HT1080 (cell line): ENCODE measurements at places on chromosomes 11 and 22. TPM values are rescaled to one million over a fixed set of nuclear protein-coding genes. Genes with fewer than 3 reads are reported as not detected.
A peak's percentile ranks its signal among the peaks of the same experiment; 100 is the strongest.

Gene SLC22A9
- not detected in 2 replicates for total RNA-seq

DNA sequence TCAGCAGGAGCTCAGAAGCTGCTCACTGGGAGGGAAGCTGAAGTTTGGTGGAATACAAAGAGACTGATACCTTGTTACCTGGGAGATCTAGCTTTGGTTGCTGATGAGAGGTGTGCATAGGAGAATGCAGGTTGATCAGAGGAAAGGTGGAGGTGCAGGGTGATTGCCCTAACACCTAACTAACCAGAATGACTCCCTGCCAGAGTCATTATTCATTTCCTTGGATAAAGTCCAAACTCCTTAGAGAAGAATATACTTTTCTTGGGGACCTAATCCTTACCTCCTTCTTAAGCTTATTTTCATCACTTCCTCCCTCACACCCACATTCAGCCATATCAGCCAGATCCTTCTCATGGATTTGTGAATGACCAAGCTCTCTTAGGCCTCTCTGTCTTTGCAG is 814.2 kb upstream of the TENM4 start:
- DNase-seq: no peak

DNA sequence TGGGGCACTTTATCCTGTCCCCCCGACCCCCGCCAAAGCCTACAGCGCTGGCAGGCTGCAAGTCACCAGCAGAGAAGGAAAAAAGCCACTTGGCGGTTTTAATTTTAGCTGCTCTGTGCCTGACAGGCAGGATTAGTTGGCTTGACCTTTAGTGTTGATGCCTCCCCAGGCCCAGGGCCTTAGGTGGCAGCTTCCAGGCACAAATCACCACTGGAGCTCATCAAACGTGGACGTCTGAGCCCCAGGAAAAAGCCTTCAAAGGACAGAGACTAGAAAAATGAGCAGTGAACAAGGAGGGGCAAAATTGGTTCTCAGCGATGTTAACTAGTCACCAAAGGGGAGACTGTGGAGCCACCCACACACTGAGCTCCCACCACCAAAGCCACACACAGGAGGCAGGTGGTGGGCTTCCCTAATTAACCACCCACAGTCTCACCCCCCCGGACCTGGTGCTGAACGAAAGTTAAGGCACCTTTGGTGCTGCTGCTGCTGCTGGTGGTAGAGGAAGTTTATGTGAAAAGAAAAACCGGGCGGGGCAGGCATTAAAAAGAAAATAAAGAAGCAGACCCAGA is 4.4 kb upstream of the PYGM start:
- DNase-seq: no peak

- no peak for DNase-seq
These were observed 18.4 kb downstream of the PTDSS2 start for GRCh38 chr11:468493-468892.

GRCh38 chr11:17403980-17404759 is 15.7 kb upstream of the KCNJ11 start:
- peak; percentile 27 for DNase-seq

DNA sequence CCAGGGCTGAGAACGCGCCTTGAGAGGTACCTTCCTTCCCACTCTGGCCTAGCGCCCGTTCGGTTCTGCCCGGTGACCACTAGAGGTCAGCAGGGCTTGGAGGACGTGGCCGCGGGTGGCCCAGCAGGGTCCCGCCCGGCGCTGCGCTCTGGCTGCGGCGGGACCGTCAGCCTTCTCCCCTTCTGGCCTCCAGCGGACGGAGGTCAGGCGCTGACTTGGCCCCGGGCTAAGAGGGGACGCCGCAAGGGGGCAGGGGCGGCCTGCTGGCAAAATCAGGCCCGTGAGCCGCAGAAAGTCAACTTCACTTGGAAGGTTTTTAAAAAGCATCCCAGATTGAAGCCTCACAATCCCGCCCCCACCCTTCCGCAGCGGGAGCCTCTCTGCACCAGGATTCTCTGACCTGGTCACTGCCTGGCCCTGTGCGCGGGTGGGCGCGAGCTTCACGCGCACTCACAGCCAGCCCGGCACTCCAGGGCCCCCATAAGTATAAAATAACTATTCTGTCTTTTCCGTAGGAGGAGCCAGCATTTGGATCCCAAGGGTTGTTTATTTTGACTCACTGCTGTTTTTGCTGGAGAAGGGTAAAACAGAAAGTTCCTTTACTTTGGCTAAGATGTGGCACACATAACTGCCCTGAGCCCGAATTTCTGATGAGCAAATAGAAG is 23.2 kb upstream of the ZBTB16 start:
- DNase-seq: peak; percentile 39
